ENCODE measurements at places on chromosomes 5 and 9. TPM values are rescaled to one million over a fixed set of nuclear protein-coding genes. Genes with fewer than 3 reads are reported as not detected.

GRCh38 chr9:22039258-22039657 is 30.2 kb upstream of the CDKN2B start:
- no peak for DNase-seq

GRCh38 chr5:56080375-56081052 is 85.8 kb upstream of the IL6ST start:
- DNase-seq, result no peak

NEUROG1 gene
- total RNA-seq, result not detected

DNA sequence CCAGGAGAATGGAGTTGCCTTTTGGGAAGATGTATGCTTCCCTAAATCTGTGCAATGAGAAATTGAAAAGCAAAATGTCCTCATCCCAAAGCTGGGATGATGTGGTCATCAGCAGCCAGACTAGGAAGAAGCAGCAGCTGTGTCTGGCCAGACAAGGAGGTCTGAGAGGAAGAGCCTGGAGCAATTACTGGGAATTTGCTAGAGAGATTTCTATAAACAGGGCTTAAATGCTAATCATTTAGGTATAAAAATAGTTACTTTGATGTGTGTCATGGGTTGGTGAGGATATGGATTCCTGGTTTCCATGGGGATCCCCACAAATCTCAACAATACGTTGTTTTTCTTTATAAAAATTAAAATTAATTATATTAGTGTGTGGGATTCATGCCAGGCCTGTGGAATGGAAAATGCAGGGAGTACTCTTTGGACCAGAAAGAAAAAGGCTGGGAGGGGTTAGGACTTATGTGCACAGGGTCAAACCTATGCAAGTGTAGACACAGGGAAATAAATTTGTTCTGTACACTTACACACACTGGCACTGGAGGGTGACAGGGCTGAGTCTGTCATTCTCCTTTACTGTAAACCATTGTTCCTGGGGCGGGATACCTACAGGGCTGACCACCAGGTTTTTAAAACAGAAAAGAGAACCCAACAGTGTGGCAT is 58.7 kb upstream of the TRPC7 start:
- DNase-seq, result no peak

DNA sequence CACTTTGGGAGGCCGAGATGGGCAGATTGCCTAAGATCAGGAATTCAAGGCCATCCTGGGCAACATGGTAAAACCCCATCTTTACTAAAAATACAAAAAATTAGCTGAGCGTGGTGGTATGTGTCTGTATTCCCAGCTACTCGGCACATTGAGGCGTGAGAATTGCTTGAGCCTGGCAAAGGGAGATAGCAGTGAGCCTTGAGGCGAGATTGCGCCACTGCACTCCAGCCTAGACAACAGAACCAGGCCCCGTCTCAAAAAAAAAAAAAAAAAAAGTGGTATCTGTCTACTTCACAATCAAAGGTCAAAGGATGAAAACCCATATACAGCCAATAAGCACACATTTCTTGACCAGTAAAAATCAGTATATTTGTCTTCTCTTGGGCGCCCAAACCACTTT is 728.5 kb upstream of the ADAMTS16 start:
- DNase-seq, result no peak

GRCh38 chr9:123338710-123339665 is 17.0 kb upstream of the CRB2 start:
- peak; percentile 63 for DNase-seq

GALNT10 gene
- 42.9 TPM for total RNA-seq

DNA sequence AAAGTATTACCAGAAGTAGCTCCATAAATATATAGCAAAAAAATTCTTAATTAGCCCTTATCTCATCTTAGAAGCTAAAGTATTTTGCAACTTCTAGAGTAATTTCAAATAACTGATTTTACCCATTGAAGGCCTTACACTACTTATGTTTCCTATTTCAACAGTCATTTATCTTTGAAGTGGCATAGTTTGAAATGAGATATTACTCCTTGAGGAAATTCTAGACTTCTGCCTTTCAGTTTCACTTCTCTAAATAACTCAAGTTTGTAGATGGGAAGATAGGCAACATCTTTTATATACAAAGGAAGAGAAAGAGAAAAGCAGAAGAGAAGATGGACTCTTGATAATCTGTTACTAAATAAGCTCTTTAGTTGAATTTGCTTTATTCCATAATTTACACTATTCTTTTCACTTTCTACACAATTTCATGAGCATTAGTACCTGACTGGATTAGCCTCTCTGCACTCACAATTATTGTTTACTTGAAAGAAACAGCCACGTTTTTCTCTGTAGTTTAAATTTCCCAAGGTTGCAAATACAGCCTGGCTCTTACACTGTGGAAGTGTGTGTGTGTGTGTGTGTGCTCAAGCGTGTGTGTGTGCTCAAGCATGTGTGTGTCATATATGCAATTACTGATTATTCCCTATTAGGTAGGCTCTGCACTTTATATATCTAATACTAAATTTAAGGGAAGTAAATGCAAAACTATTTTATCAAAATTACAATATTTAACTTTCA is 60.6 kb upstream of the EMB start:
- no peak for DNase-seq

DNA sequence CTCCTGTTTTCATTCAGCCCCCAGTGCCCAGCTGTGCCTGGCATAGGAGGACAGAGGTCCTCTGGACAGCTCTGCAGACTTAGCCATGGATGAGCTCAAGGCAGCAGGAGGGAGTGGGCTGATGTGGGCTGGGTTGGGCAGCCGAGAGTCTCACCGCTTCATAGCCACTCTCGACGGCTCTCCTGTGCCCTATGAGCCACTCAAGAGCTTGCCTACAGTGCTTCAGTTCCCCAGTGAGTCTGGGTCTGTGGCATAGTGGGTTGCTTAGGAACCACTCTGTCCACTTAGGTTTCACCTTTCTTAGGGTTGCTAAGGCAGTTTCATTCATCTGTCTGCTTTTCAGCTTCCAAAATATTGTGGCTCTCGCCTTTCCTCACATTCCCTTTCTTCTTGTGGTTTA is 296.8 kb downstream of the ICE1 start:
- no peak for DNase-seq

LECT2 gene
- not detected for total RNA-seq

DNA sequence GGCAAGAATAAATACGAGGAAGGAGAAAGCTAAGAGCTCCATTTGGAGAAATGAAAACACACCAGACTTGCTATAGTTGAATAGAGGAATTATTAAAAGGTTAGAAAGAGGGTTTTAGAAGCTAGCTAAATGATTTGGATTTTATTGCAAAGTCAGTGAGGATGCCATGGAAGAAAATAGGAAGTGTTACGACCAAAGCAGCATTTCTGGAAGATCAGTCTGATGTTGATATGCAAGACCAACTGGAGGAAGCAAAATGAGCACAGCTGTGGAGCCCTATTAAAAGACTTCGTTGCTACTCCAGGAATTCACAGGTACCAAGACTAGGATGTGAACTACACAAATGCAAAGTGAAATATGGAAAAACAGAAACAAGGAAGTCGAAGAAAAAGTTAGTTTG is 2.1 kb downstream of the DHX29 start:
- no peak for DNase-seq

ANGPTL2 gene
- total RNA-seq, result 44.8 TPM

ANKH gene
- 257 TPM for total RNA-seq

- no peak for DNase-seq
These were observed 16.9 kb downstream of the SEMA6A start for GRCh38 chr5:116557669-116558271.

- no peak for DNase-seq
These were observed 171.1 kb downstream of the TARS1 start for GRCh38 chr5:33611877-33612276.

- peak; percentile 77 for DNase-seq
These were observed 38.1 kb upstream of the STARD4 start for GRCh38 chr5:111550282-111551020.

CNTRL gene
- 25.8 TPM for total RNA-seq

C9orf153 gene
- total RNA-seq, result 1.3 TPM

GRCh38 chr5:127290019-127290945 is at the start of gene MEGF10:
Gene MEGF10 (plus strand): TSS chr5:127290796. CDS start chr5:127331309, 40,513 bp downstream.
- DNase-seq, result peak; percentile 74

PLPPR1 gene
- not detected for total RNA-seq

TMEM171 gene
- total RNA-seq, result not detected

DNA sequence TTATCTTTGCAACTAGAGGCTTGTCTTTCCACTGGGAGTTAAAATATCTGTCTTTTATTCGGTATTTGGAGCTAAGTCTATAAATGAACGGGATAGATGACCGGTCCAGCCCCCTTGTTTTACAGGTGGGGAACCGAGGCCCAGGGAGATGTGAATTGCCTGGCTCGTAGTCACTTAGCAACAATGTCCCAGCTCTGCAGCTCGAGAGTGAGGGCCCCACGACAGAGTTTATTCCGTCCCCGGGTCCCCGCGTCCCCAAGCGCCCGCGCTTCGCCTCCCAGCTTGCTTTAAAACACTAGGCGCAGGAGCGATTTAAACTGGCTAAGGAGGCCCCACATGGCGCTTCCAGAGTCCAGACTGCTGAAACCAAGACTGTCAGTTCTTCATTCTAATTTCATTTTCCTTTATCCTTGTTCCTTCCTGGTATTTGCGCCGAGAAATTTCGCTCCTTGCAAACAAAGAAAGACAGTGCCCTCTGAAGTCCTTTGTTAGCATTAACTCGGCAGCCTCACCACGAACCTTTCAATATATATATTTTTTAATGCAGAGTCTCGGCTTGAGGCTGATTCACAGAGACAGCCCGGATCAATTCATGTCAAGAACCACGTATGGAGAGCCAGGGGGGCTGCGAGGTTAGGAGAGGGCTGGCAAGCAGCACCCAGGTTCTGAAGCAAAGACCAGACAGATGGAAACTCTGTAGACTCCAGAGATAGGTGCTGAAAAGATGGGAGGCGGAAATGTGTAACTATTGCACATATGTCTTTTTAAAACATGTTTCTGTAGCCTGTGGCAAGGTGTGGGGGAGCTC is 1.4 kb upstream of the ENC1 start:
- no peak for DNase-seq

GRCh38 chr9:76037587-76038225 is 147.2 kb downstream of the PCSK5 start:
- no peak for DNase-seq

- no peak for DNase-seq
These were observed 75.0 kb upstream of the SLC1A1 start for GRCh38 chr9:4415281-4415680.

GABBR2 gene
- not detected for total RNA-seq

- no peak for DNase-seq
These were observed 60.9 kb upstream of the CHD1 start for GRCh38 chr5:98989727-98990126.

DNA sequence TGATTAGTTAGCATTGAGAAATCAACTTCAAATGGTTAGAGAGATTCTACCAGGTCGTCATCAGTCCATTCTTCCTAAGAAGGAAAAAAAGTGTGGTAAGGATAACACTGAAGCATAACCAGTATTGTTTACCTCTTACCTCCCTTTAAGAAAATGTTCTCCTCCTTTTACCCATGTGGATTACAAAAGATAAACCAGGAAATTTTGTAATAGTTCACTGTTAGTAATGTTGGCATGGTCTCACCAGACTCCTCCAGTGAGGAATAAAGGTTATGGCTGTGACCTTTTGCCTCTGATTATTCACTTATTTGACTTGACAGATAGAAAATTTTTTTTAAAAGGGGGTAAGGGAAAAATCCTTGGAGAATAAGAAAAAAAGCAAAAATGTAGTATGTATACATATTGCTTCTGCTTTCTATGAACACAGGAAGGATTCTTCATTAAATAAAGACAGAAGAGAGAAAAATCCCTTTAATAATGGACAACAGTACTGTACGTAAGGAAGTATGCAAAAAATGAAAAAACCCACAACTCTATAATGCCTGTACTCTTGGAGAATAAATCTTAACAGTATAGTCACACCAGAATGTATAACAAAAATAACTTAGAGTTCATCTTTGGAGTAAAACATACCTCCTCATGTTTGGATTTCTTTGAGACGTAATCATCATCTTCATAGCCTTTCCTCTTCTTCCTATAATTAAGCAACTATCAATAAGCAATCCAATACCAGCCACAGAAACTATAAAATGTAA is 18.1 kb downstream of the CCNH start:
- DNase-seq, result no peak

DNA sequence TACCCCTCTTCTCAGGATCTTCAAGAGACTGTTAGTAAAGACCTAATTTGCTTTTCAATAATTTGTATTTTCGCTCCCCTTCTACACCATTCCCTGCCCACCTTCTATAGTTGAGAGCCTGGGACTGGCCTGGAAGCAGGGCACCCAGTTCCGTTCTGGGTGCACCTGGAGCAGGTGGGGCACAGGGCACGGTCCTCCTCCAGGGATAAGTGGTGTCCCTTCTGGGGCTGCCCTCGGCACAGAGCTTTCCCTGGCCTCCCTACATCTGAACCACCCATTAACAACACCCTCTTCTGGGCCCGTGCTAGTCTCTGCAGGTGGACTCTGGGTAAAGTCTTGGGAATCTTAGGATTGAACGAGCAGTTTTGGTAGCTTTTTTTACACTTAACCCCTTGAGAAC is 92.8 kb upstream of the PANK3 start:
- no peak for DNase-seq

DNA sequence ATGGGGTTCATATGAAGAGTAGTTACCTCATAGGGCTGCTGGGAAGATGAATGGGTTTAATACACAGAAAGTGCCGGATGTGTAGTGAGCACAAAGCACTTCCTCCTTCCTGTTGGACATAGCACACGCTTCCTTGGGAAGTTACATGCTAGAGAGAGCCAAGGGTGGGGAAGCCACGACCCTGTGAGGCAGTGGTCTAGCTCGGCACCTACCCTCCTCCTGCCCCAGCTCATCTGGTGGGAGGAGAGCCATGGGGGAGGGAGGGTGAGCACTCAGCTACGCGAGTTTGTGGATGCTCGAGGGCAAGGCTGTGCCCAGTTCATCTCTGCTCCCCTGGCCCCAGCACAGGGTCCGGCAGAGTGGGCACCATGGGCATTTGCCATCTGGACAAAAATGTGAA is 43.6 kb upstream of the NEK6 start:
- no peak for DNase-seq

GRCh38 chr9:73643379-73644013 is 491.8 kb downstream of the ANXA1 start:
- no peak for DNase-seq

- no peak for DNase-seq
These were observed 26.7 kb downstream of the NKX2-5 start for GRCh38 chr5:173208296-173208695.

DNA sequence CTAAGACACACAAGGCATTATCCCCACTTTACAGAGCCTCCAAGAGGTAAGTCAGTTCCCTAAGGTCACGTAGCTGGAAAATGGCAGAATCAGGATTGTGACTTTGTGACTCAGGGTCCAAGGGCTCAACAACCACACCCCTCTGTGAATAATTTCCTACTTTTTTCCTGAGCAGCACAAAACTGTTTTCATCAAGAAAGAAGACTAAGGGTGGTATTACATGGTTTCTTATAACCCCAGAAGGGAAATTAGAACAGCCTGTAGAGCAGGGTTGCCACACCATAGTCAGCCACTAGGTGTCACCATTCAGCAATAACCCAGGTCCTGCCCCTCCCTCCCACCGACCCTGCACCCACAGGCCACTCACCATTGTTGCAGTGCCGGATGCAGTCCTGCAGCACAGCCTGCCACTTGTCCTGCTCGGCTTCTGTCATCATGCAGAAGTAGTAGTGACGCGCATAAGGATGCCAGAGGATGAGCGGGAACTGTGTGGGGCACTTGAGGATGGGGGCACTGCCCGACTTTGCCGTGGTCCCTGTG is 72.1 kb downstream of the LRSAM1 start:
- DNase-seq, result no peak

GRCh38 chr9:127224883-127225739 is 39.5 kb upstream of the GARNL3 start:
- DNase-seq, result peak; percentile 99

C9orf50 gene
- 0.62 TPM for total RNA-seq

Measured in aorta (tissue), 5 donors.